ENCODE measurements at places on chromosomes 12 and 14.

- DNase-seq: no peak
Observed at GRCh38 chr12:14514154-14514842, 53.4 kb downstream of the PLBD1 start.

DNA sequence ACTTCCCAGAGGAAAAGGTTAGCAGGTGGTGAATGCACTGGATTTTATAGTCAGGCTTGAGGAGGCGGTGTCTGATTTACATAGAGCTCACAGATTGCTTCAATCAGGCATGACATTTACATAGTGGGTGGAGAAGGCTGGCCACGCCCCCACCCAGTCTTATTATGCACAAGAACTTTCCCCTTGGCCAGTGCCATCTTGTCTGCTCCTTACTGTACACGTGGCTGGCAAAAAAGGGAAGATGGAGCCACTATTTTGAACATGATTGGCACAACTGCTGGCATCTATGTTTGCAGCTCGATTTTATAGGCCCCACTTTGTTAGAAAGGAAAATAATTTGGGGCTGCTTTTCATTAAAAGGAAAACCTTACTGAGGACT is 10.9 kb upstream of the LGMN start:
- no peak for DNase-seq

- DNase-seq: no peak
Observed at GRCh38 chr14:73260574-73260973, 23.3 kb downstream of the PAPLN start.

DNA sequence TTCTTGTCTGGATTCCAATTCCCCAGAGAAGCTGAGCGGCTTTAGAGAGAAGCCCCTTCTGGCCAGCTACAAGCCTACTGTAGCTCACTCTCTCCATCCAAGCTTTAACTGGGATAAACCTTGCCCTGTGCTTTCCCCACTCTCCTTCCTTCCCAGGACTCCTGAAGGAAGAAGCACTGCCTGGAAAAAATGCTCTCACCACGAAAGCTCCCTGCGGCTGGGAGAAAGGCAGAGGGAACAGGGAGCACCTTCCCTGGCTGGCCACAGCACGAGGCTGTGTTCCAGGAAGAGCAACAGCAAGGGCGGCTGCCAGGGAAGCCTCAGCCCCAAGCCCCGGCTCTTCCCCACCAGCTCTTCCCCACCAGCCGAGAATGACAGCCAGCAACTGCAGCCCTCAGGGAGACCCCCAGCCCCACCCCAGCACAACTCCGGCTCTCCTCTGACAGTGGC is 40.8 kb upstream of the PNMA1 start:
- DNase-seq: no peak

DNA sequence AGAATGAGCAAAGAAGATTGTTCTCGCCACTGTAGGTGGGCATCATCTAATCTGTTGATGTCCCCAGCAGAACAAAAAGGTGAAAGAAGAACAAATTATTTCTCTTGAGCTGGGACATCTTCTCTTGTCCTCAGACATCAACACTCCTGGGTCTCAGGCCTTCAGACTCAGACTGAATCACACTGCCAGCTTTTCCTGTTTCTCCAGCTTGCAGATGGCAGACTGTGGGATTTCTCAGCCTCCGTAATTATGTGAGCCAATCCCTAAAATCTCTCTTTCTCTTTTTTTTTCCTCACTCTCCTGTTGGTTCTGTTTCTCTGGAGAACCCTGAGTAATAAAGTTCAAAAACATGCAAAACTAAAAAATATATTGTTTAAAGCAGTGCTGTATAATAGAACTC is 3.7 kb upstream of the TMPRSS12 start:
- DNase-seq: no peak

DNA sequence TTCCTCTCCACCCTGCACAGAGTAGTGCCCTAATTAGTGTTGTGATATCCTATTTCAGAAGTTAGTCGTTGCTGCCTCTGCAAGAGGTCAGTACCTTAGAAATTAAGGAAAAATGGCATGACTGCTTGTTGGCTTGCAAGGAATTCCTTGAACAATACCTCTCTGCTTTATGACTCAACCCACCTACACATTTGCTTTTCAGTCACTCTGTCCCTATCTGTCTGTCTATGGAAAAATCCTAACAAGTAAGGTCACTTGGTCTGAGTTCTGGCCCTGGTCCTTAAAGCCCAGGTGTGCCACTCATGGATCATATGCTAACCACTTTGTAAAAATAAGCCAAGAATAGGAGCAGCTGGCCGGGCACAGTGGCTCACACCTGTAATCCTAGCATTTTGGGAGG is 116.4 kb upstream of the ATF1 start:
- DNase-seq: no peak

- no peak for DNase-seq
Observed at GRCh38 chr12:130280742-130281141, 56.9 kb upstream of the PIWIL1 start.
